SK-N-SH treated with all-trans-retinoic acid at 6 μM for 48 hours (cell line): ENCODE measurements at places on chromosomes 3 and 15.

DNA sequence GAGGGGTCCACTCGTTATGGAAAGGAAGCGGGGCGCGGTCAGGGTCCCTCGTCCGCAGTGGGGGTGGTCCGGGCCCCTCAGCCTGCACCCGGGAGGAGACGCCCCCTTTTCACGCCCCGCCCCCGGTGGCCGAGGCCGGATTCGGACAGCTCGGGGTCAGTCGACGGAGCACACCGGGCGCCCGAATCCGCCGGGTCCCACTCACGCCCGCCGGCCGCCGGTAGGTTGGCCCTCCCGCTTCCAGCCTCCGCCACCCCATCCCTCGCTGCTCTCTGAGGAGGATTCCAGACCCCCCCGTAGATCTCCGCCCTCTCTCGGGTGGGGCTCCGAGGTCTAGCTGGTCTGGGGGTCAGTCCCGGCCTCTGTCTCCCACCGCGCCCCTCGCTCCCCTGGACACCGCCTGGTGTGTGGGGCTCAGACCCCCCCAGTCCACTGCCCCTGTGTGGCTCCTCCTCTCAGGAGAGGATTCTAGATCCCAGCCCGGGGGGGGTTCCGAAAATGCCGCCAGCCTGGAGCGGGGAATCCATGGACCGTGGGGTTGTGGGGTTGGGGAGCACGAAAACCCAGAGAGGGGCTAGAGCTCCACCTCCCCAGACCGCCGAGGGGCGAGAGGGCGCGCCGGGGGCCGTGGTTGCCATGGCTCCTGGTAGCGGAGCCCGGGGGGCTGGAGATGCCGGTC lies 725 bp downstream of the CHL1 start:
- no peak for ATAC-seq

DNA sequence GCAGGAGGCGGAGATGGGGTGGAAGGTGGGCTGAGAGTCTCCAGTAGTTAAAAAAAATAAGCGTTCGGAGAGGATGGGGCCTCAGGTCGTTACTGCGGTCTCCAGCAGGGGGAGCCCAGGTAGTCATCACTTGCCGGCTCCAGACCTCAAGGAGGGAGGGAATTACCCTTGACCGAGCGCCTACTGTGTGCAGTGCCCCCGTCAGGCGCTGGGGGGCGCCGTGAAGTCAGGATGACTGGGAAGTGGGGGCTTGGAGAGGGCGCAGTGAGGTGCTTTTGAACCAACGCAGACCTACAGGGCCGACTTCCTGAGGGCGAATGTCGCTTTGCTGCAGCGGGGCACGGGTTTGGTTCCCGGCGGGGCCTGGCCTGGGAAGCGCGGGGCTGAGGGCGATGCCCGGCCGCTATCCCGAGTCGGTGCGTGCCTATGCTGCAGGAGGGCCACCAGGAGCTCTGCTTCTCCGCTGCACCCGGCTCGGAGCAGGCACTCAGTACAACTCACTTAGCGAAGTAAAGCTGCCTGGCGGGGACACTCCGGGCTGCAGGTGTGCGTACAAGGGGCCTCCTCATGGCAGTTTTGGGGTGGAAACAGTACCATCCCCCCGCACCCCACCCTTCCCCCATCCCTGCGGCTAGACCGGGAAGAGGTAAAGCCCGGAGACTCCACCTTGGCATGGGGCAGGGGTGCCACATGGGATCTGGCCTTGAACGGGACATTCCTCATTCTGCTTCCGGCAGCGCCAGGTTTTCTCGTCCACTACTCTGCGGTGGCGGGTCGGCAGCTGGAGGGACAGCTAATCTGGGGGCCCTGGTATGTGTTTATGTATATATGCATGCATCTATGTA lies 79.8 kb downstream of the RHCG start:
- ATAC-seq, result peak; percentile 96

GRCh38 chr3:10249833-10250232 lies 1.6 kb downstream of the TATDN2 start:
- ATAC-seq, result no peak

DNA sequence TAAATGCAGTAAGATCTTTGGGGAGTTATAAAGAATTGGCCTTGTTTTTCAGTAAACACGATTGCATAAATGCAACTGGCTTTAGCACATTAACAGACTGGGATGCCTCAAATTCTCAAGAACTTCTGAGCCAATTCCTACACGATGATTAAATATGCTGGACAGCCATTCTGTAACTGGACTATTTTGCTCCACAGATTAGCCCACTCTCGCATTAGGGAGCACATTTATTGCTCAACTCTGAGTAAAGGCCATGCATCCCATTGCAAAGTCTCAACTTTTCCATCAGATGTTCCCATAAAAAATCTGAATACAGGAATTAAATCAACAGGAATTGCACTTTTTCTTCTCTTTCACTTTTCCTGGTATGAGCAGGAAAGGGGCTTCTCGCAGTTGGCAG lies 66.7 kb upstream of the PRICKLE2 start:
- no peak for ATAC-seq

- peak; percentile 90 for ATAC-seq
Measured at GRCh38 chr3:98188545-98188944, 22.0 kb downstream of the OR5H15 start.

- no peak for ATAC-seq
Measured at GRCh38 chr3:197019021-197019420, 10.6 kb downstream of the MELTF start.
